ENCODE measurements at places on chromosomes 12 and 14. TPM values are rescaled to one million over a fixed set of nuclear protein-coding genes. Genes with fewer than 3 reads are reported as not detected.

Gene ZNF705A
- total RNA-seq: not detected

Gene TMTC1
- 0.06 TPM for total RNA-seq

Gene FGF23
- total RNA-seq: not detected

Gene GPX2
- total RNA-seq: 281 TPM

Gene SYCP3
- total RNA-seq: not detected

Gene AQP6
- not detected for total RNA-seq

Gene ADAMTS20
- not detected for total RNA-seq

Gene ST8SIA1
- total RNA-seq: not detected

Gene PDZRN4
- total RNA-seq: not detected

Gene SOAT2
- total RNA-seq: 0.23 TPM

Gene ZNF140
- total RNA-seq: 8.4 TPM

Gene STYX
- 5.8 TPM for total RNA-seq

Gene HPD
- 1.5 TPM for total RNA-seq

Gene C14orf132
- 4.1 TPM for total RNA-seq

Gene YEATS4
- total RNA-seq: 33.4 TPM

Gene LMO3
- total RNA-seq: not detected

Gene OAS2
- total RNA-seq: 0.44 TPM

Gene TCL1B
- not detected for total RNA-seq
